RCC 7860 (cell line): ENCODE measurements at places on chromosomes 2 and 18.

GRCh38 chr2:26907416-26907815 is 59.5 kb downstream of the DPYSL5 start:
- no peak for DNase-seq

- peak; percentile 36 for DNase-seq
These were observed 108.3 kb downstream of the SMAD7 start for GRCh38 chr18:48842259-48843061.

DNA sequence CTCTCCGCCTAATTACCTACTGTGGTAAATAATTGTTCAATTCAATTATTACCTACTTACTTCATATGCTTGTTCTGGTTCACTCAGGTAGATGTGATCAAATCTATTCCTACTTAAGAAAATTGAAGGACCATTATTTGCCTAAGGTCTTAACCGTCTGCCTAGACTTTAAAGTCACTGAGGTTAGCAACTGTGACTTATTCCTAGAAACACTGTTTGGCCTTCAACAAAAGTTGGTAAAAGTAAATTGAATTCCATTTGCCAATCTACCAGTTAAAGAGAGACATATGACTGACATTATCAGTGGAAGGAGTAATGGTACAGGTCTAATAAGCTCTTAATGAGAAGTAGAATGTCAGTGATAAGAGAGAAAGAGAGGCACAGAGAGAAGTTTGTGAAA is 491.5 kb downstream of the NYAP2 start:
- no peak for DNase-seq

GRCh38 chr2:223536546-223536945 is 65.6 kb downstream of the SCG2 start:
- DNase-seq = no peak

DNA sequence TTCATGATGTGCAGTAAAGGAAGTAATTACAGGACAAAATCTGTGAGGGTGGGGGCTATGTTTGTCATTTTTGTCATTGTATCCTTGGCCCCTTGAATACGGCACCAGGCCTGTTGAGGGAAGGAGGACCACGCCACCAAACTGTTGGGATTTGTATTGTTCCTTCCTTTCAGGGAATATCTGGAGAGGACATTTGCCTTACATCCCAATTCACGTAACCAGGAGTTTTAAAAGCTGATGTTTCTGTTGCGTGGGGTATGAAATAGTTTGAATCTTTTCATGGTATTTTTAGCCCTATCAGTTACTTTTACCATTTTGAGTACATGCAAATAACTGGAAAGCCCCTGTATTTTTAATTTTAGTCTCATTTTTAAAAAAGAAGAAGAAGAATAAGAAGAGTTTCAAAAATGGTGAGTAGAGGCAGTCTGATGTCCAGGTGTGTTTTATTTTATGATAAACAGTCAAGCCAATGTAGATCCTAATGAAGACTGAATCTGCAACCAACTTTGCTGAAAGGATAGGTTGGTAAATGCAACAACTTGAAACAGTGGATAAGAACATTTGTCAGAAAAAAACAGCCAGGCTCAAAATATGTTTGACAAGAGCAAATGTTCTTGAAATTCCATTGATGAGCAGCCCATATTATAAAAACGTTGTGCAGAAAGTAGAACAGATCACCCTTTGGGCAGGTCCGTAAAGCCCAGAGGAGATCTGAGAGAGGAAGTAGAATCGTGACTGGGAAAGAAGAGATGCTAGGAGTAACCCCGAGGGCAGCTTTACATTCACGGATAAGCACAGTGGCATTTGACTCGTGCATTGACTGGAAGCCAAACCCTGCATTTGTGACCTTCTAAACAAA is 54.5 kb downstream of the RASGRP3 start:
- no peak for DNase-seq

- no peak for DNase-seq
These were observed 51.3 kb downstream of the TMEM247 start for GRCh38 chr2:46530639-46531038.

DNA sequence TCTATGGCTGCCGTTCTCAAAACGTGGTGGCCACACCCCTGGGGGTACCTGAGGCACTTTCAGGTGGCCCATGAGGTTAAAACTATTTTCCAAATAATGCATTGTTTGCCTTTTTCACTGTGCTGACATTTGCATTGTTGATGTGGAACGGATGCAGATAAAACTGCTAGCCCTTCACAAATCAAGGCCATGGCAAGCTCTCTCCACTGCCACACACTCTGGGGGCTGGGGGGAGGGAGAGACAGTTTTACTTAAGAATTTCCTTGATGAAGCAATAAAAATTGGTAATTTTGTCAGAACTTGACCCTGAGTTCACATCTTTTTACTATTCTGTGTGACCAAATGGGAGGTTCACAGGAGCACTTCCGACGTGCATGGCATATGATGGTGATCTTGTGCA is 22.0 kb upstream of the TGIF1 start:
- DNase-seq = no peak

- DNase-seq = peak; percentile 20
These were observed 71.2 kb upstream of the SEC11C start for GRCh38 chr18:59068276-59069071.

- peak; percentile 60 for DNase-seq
These were observed 82.0 kb upstream of the MEX3C start for GRCh38 chr18:51279367-51279984.

- no peak for DNase-seq
These were observed 135.8 kb downstream of the TPO start for GRCh38 chr2:1548910-1549673.

DNA sequence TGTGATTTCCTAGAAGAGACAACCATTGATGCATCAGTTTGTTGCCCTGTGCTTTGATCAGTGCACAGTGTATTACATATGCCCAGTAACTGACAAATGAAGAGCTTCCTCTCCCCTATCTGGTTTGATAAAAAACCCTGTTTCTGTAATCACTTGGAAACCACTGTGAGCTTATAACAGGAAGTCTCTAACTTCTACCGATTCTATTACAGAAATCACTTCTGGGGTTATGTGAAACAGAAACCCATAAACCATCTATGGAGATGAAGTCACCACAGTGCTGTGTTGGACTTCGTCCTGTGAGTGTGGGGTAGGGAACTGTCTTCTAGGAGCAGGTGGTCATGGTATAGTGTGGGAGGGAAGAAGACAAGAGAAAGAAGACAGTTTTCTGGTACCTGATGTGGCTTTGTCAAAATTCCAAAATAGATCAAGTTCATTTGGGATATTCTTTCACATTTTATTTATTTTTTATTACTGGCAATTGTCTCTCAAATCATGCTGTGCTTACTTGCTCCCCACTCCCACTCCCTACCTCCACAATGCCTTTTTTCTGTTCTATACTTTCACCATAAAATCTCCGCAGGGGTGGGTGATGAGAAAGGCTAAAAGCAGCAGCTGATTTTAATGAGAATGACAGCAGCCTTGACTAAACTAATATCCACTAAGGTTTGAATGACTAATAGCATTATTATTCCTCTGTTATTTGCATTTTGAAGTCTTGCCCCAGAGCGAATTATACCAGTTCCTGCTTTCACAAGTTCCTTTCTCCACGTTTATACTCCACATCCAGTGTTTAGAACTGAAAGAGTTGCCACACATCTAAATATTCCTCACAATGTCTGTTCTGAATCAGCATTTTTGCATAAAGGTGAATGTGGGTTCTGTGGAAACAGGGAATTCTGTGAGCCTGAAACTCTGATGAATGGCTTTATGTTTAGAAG is 41.7 kb upstream of the RND3 start:
- DNase-seq = peak; percentile 48

DNA sequence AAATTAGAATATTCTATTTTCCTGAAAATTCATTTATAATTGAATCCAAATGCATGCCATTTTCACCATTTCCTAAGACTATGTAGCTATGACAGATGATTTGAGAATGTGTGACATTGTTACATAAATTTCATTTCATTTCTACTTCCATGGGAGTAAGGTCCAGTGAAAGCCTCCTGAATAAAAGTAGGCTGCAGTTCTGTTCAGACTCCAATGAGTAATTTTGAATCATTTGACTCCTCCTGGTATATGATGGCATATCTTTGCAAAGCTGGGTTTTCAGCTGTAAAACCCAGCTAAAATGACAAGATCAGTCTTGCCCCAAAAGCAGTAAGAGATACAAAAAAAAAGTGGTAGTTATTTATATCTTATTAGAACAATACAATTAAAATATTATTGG is 101.0 kb upstream of the DNAJC10 start:
- no peak for DNase-seq

- no peak for DNase-seq
These were observed 35.3 kb downstream of the MYO5B start for GRCh38 chr18:50159654-50160046.

DNA sequence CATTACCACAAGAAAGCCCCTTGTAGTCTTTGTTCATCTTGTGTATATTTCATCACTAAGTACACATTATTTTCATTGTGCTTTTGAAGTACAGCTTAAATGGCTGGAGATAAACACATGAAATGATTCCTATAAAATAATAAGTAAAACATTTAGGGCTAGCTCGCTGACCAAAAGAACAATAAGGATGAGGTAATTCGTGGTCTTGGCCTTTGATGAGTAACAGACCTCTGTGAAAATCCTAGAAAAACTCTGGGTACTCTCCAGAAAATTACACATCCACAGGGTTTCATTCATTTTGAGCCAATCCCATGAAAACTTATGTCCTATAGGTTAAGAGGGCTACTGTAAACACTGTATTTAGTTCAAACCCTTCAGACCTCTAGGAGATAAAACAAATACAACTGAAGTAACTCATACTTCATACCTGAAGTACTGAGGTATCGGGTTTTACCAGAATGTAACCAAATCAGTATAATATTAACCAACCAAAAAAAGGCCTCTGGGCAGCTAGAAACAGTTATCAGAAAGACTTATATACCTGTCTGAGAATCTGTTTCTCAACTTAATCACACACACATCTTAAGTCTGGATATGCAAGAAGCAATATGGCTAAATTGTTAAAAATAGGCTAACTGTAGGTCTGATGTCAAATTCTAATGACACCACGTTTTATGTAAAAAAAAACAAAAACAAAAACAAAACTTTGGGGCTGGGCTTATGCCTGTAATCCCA is 31.0 kb downstream of the CFAP36 start:
- DNase-seq = peak; percentile 43

GRCh38 chr2:241261628-241262027 is 53.8 kb downstream of the HDLBP start:
- no peak for DNase-seq

GRCh38 chr18:10490401-10491165 is 35.2 kb upstream of the NAPG start:
- peak; percentile 17 for DNase-seq

DNA sequence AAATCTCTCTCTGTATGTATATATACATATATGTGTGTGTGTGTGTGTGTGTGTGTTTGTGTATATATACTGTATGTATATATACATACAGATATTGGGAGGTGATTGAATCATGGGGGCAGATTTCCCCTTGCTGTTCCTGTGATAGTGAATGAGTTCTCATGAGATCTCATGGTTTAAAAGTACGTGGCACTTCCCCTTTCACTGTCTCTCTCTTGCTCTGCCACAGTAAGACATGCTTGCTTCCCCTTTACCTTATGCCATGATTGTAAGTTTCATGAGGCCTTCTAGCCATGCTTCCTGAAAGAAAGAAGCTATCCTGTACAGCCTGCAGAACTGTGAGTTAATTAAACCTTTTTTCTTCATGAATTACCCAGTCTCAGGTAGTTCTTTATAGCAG is 18.8 kb upstream of the CCDC195 start:
- DNase-seq = no peak

- DNase-seq = no peak
These were observed 35.8 kb upstream of the PGAP1 start for GRCh38 chr2:196962325-196962724.

- DNase-seq = no peak
These were observed 97.0 kb downstream of the MBP start for GRCh38 chr18:77035380-77036187.

DNA sequence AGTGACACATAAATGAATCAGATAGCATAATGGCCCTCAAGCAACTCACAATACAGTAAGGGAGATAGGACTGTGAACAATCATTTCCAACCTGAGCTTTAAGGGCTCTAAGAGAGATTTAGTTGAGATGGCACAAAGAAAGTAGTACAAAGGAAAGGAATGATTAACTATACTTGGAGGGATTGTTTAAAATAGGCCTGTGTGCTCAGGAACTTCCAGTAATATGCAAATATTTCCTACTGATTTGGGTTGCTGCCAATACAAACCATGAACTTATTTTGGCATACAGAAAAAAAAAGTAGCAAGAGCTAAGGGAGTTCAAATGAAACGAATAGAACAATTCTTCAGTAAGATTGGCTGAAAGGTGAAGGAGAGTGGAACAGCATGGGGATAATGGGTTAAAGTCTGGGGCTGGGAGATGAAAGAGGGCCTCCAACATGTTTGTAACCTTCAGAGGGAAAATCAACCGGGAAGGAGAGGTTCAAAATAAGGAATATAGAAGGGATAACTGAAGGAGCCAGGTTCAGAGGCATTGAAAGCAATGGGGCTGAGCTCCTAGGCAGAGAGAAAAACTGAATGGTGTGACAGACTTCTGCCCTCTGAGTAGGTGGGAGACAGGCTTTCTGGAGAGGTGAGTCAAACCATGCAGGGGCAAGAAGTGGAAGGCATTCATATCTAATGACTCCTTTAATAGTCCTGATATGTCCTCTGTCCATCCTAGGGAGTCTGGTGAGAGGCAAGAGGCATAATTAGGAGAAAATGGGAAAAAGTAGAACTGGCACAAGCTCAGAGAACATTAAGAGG is 83.5 kb downstream of the DNAH7 start:
- DNase-seq = no peak

GRCh38 chr2:80403081-80403480 is 98.5 kb upstream of the LRRTM1 start:
- no peak for DNase-seq

- DNase-seq = no peak
These were observed 102.5 kb upstream of the NOSTRIN start for GRCh38 chr2:168699844-168700417.

DNA sequence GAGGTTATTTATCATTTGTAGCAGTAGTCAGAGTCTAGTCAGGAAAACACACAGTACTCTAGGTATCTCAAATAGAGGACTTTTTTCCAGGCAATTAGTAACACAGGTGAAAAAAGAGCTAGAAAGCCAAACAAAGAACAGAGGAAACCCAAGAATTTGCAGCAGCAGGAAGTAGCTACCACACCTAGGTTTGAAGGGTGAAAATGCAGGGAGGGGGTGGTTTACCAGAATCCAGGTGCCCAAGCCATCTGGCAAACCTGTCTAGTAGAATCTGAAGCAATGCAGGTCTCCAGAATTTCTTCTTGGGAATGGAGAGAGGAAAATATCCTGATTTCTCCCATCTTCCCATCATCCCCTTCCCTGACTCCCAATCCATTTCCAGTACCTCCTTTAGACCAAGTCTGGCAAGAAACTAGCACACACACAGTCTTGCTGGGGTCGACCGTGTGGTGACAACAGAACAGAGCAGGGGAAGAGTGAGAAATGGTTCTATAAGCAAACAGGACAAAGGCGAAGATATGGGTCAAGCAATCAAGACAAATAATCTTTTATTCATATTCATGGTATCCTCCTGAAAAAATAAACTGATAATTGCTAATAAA is 231.9 kb upstream of the MMADHC start:
- DNase-seq = no peak

DNA sequence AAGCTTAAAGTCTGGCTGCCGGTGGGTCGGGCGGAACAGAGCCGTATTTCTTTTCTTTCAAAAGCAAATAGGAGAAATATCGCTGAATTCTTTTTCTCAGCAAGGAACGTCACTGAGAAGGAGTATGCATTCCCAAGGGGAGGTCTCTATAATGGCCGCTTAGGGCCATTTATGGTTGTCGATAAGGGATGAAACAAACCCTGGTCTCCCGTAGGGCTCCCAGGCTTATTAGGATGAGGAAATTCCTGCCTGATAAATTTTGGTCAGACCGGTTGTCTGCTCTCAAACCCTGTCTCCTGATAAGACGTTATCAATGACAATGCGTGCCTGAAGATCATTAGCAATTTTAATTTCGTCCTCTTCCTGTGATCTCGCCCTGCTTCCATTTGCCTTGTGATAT is 227.7 kb upstream of the ZEB2 start:
- no peak for DNase-seq
